ENCODE measurements at places on chromosomes 6 and 20. TPM values are rescaled to one million over a fixed set of nuclear protein-coding genes. Genes with fewer than 3 reads are reported as not detected.

DNA sequence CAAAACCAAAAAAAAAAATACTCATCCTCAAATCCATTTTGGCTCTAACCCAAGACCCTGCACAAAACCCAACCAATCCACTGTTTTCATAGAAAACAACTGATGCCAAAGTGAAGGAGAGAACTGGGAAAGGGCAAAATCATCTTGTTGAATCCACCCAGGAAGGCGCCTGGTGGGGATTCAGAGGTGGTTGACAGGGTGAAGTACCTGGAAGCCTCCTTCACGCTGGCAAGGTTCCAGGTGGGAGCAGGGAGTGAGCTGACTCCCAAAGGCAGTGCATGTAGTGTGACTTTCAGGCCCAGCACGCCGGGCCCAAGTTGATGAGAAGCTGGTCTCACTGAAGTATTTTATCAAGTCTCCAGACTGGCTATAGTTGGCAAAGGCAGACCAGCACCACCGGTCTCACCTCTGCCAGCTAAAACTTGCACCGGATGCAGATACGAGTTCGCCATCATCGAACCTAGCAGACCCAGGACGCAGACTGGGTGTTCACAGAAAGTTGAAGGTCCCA, 16.5 kb downstream of the PPP1R10 start:
- DNase-seq: no peak

DNA sequence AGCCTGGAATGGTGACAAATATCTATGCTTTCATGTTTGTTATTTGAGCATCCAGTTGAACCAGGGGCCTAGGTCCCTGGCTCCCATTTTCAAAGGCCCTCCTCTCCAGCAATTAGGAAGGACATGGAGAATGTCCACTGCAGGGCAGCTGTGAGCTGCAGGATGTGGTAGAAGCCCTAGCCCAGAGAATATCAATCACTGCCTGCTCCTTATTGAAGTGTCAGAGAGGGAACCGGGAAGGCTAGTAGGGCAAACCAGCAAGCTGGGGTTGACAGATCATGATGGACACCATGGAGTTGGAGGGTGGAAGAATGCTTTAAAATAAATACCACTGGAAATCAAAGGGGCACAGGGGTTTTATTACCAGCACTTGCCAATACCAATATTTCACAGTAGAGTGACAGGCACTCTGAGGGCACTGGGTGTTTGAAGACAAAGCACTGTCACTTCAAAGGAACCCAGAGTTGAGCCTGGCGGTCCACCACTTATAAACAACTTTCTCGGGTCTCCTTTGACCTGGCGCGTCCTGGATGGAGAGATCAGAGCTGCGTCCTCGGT, 47.7 kb downstream of the ZNF831 start:
- no peak for DNase-seq

DNA sequence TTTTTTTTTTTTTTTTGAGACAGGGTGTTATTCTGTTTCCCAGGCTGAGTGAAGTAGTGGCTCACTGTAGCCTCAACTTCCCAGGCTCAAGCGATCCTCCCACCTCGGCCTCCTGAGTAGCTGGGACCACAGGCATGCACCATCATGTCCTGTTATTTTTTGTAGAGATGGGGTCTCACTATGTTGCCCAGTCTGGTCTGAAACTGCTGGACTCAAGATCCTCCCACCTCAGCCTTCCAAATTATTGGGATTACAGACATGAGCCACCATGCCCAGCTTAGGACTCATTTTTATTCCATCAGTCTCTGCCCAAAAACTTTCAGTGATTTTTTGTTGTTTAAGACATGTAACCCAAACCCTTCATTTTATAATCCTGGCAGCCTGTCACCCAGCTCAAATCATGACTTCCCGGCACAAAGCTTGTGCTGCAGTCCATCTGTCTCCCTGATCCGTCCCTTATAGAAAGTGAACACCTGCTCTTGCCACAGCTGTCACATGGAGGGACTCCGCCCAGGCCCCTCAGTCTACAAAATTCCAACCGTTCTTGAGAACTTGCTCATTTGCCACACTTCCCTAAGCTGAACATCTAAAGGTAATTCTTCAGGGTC, 183.9 kb upstream of the JARID2 start:
- DNase-seq: peak; percentile 24

- no peak for DNase-seq
These were observed 50.8 kb upstream of the SMLR1 start for GRCh38 chr6:130776287-130776925.

DNA sequence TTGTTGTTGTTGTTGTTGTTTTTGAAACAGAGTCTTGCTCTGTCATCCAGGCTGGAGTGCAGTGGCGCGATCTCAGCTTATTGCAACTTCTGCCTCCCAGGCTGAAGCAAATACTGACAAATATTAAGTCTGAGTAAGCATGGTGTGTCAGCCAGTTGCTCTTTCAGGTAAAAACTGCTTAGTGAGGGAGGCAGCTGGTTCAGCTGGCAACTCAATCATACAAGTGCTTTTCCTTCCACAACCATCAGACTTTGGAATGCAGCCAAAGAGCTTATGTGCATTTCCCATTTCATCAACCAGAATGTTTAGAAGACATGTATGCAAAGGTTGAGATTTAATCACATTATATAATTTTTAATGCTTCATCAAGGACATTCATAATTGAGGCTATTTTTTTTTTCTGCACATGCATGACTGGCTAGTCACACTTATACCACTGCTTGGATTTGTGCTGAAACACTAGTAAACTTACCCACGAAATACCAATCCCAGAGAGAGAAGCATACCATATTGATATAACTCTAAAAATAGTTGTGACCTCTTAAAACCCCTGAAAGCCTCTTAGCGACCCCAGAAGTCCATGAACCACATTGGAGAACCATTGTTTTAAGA, 56.0 kb downstream of the CLIC5 start:
- DNase-seq: peak; percentile 19

DNA sequence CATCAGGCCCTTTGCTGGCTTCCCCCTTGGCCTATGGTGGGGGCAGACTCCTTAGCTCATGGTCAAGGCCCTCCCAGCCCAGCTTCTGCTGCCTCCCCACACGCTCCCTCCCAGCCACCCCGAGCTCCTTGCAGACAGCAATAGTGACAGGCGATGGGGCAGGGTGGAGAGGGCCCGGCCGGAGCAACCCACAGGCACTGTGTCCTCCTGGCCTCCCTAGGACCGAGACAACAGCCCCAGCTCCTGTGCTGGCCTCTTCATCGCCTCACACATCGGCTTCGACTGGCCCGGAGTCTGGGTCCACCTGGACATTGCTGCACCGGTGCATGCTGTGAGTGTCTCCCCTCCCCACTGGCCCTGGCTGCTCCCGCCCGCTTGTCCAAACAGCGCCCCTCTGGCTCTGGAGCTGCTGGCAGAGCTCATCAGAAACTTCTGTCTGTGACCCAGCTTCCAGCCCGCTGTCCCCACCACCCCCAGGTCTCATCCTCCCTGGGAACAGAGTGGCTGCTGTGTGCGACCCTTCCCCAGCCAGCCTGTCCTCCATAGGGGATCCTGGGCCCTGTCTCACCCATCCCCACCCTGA, 21.8 kb downstream of the NPEPL1 start:
- DNase-seq: no peak

- no peak for DNase-seq
These were observed 98.7 kb upstream of the FUT9 start for GRCh38 chr6:95917034-95917433.

DNA sequence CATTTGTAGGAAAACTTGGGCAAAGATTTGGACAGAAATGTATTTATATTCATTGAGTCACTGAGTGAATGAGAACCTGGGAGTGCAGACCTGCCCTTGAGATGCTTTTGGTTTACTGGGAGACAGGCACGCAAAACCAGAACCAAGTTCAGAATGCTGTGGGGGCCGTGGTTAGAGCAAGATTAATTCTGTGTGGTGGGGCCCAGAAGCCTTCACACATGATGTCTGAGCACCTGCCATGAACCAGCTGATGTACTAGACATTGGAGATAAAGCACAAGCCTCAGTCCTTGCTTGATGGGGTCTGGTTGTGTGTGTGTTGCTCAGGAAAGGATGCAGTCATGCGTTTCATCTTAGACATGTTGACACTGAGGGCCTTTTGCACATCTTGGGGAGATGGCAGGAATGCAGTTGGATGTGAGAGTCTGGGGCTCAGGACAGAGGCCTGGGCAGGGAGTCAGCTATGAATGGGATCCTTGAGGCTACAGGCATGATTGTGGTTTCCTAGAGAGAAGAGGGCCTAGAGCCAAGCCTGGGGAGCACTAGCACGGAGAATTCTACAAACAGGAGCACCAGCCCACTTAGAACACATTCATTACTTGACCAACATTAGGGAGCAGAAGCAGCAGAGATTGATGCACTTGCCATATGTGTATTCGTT, 114.3 kb upstream of the TMEM181 start:
- DNase-seq: no peak

DNA sequence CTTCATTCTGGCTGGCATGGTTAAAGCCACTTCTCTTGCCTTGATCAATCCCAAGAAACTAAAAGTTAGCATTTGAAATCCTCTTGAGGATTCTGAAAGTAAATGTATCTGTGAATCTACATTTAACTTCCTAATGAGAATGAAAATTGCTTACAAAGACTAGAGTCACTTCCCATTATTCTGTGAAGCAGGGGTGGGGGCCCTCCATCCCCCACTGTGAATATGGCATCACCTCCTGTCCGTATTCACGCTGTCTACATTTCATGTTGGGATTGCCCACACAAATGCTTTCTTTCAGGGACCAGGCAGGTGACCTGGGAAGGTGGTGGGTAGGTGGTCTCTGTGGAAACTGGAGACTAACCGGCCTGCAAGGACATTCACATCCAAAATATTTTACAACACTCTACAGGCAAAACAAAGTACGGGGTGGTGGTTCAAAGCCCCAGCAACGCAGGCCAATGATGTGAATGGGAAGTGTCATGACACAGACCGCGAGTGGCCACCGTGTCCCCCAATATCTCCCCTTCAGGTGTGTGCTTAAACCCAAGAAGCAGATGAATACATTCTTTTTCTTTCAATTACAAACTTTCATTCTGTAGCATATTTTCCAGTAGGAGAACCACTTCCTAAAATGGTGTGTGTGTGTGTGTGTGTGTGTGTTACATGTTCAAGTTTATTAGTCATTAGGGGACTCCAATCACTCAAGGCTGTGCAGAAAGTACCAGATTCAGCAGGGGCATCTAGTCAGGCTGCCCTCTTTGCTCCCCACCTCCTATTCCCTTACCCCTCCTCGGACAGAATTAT, 132.2 kb downstream of the PRND start:
- DNase-seq: no peak

- no peak for DNase-seq
These were observed 36.1 kb downstream of the PHF20 start for GRCh38 chr20:35807877-35808276.

DNA sequence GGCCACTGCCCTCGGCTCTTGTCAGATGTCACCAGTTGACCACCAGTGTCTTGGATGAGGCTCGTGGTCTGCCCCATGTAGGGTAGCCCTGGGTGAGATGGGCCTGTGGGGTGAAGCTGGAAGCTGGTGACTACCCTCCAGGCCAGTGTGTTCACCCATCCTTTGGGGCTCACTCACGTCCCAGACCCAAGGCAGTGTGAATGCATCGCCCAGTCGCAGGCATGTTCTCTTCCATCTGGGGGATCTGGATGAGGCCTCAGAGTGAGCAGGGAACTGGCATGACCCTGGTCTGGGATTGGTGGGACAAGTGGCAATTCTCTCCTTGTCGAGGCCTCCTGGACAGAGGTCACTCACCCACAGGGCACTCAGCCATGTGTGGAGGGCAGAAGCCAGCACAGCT, 120.1 kb upstream of the PHACTR3 start:
- DNase-seq: no peak

DNA sequence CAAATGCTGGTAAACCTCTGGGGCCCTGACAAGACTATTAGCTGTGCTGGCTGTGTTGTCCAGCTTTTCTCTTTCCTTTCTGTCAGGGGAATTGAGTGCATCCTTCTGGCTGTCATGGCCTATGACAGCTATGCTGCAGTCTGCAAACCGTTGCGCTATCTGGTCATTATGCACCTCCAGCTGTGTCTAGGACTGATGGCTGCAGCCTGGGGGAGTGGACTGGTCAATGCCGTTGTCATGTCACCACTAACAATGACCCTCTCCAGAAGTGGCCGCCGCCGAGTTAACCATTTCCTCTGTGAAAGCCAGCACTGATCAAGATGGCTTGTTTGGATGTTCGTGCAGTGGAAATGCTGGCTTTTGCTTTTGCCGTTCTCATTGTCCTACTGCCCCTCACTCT, 20.3 kb downstream of the OR2B6 start:
- no peak for DNase-seq

GRCh38 chr6:12393100-12393499, 102.9 kb downstream of the EDN1 start:
- no peak for DNase-seq

Gene TNF
- 0.18 TPM for polyA plus RNA-seq

Gene OPRM1
- not detected for polyA plus RNA-seq

Gene TRIM40
- not detected for polyA plus RNA-seq

Gene HLA-DRB5
- polyA plus RNA-seq: 4.6 TPM

Gene GPRC6A
- not detected for polyA plus RNA-seq
